ENCODE measurements at places on chromosomes 11 and 22.

DNA sequence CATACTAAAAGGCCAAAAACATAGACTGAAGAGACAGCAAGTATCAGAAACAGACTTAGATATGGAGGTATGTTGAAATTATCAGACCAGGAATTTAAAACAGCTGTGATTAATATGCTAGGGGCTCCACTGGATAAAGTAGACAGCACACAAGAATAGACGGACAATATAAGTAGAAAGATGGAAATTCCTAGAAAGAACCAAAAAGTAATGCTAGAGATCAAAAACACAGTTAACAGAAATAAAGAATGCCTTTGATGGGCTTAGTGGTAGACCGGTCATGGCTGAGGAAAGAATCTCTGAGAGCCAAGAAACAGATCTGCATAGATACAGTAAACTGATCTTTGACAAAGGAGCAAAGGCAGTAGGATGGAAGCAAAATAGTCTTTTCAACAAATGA is 250.2 kb downstream of the SWAP70 start:
- DNase-seq = no peak

DNA sequence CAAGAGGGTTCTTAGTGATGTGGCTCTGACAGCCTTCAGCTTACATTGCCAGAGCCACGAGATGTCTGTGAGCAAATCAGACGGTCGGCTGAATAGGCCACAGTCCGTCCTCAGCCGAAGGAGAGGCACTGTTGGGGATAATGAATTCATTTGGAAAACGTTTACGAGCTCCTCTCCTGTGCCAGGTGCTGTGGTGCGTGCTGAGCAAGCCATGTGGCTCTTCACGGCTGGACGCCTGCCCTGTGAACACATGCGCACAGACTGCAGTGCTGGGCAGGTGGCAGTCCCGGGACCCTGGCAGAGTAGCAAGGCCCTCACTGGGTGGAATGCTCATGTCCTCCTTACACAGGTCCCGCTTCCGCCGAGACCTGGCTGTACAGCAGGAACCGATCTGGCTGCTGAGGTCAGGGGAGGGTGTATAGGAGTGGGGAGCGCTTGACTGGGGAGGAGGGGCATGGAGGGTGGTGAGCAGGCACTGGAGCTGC is 6.8 kb downstream of the TBC1D22A start:
- DNase-seq = no peak

GRCh38 chr22:46547179-46547882 is 9.9 kb upstream of the CELSR1 start:
- no peak for DNase-seq

DNA sequence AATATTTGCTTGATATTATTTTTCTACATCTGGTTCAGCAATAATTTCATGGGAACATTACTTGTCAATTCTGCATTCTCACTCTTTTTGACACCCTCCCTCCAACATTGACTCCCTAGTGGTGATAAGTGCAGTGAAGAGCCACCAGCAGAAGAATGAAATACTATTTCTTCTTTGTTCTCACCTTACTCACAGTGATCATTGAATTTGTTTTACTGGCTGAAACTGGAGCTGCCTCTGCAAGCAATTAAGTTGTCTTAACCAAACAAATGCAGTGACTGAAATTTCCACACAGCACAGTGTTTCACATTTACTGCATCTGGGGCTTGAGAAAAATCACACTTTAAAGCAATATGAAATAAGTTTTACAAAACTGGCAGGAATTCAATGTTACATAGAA is 189.8 kb downstream of the JRKL start:
- DNase-seq = no peak

DNA sequence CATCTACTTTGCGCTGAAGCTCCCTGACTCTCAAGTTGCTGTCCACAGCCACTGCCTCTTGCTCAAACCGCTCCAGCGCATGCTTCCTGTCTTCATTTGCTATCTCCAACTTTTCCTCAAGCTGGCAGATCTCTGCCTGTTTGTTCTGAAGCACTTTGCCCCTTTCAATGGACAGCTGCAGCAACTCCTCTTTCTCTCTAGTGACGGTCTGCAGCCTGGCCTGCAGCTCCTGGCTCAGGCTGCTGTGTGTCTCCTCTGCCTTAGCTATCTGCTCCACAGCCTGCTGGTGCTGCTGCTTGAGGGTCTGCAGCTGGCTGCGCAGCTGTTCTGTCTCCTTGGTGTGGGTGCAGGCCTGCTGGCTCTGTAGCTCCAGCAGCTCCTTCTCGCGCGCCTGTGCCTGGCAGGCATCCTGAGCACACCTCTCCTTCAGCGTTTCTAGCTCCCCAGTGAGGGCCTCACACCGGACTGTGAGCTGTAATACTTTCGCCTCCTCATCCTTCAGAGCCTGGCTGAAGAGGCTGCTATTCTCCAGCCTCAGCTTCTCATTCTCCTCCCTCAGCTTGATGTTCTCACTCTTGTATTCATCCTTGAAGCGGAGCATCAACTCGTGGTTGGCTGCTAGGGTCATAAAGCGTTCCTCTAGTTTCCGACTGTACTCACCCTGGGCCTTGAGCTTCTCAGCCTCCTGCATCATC is 723 bp downstream of the CCDC89 start:
- DNase-seq = no peak

DNA sequence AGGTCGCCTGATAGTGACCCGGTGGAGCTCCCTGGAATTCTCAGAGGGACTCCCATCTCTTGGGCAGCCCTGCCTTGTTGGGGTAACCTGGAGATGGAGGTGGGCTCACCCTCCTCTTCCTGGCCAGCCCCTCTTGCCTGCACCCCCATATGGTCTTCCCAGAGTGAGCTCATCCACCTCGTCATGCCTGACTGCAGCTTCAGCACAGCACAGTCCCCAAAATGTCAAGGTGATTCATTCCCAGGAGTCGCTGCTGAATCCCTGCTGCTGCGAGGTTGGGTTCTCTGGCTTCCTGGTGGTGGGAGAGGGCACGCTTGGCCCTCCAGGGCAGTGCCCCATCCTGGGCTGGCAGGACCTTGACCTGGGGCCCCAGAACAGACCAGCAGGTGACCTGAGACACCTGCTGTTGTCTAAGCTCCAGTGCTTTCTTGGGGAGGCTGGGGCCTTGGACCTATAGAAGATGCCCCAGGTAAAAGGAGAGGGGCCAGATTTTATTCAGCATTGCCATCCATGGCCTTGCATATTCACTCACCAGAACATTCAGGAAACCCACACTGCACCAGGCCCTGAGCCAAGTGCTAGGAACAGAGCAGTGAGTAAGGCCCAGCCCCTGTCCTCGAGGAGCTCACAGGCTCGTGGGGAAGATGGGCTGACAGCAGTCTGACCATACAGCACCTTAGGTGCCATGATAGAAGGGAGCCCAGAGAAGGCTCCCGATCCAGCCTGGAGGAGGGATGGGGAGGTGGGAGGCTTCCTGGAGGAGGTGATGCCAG is 72.9 kb downstream of the CACNA1I start:
- no peak for DNase-seq

DNA sequence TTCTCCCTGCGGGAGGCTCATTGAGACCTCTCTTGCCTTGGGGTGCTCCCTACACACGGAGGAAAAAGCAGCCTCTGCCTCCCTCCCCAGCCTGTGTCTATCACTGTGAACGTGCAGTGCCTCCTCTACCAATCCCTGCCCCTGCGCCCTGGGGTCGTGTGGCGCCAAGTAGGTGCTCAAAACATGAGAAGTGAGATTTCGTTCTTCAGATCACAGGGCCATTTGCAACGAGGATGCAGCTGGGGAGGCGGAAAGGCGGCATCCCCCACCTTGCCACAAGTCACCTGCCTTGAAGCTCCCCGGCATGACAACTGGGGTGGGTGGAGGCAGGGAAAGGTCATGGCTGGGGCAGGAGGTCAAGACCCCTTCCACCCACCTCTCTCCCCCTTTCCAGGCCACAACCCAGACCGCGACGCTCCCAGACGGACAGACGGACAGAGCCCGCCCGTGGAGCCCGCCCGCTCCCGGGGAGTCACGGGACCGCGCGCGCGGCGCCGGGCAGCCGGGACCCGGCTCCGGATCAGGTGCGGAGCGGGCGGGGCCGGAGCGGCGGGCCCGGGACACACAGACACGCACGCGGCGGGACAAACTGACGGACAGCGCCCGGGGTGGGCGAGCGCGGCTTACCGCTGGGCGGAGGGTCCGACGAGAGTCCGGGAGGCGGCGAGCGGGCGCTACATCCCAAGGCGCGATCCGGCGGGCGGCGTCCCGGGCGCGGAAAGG is 485 bp downstream of the KCNJ4 start:
- DNase-seq = no peak

DNA sequence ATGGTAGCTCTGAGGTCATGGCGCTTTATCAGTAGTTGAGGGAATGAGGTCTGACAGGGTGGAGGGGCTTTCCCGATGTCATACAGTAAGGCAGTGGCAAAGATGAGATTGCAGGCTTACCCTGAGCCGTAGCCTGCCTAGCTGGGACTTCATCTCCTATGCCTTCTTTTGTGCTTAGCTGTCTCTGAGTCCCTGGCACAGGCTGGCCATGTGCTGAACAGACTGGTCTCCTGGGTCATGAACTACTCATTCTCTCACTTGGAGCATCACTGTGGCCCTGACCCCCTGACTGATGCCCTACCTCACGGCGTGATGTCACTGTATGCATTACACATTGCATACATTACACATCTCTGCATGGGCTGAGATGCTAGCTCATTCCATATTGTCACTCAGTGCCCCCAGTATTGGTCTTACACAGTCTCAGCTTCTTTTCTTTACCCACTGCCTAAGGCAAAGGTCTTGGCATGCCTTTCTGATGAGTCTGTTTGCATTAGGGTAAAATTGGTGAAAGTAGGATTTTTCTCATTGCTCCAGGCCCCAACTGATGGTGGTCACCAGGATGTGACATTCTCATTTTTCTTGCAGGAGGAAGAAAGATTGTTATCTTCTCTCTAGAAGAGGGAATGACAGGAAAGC is 389.4 kb upstream of the CADM1 start:
- DNase-seq = no peak

GRCh38 chr22:19270873-19271272 is 20.6 kb downstream of the CLTCL1 start:
- DNase-seq = no peak

DNA sequence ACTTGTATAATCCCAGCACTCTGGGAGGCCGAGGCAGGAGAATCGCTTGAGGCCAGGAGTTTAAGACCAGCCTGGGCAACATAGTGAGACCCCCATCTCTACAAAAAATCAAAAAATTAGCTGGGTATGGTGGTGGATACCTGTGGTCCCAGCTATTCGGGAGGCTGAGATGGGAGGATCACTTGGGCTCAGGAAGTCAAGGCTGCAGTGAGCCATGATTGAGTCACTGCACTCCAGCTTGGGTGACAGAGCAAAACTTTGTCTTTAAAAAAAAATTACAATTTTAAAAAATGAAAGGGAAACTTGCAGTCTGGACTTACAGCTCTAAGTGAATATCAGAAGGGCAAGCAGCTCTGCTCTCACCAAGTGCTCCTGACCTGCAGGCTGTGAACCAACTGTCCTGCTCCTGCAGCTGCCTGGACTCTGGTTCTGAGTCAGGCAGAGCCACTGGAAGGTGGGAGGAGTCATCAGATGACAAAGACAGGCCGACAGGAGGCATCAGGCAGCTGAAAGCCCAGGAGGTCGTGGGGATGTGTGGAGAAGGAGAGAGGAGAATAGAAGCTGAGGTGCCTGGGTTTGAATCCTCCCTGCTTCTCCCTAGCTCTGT is 9.6 kb downstream of the SMTNL1 start:
- DNase-seq = no peak

DNA sequence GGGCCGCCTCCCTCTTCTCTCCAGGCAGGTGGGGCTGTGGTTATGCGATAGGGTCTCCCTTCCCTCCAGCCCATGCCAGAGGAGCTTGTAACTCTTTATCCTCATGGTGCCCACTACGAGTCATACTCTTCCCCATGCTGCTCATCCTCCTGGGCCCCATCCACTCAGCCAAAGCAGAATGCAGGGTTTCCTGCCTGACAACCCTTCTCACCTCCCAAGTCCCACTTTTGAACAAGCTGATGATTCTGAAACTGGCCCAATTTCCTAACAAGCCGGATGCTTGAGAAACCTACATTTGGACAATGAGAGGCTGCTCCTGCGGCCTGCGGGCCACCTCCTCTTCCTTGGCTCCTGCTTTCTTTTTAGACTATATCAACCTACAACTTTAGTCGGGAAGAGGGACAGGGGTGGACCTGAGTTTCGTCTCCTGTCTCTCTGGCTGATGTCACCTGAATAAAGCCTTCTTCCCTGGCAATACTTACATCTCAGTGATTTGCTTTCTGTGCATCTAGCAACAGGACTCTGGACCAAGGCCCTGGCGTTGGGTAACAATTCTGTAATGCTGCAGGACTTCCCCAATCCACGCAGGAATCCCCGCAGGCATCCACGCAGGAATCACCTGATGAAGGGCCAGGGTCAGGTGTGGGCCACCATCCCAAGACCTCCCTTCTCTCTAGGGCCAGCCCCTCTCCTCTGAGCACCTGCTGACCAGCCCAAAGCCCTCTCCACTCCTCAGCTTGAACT is 1.5 kb upstream of the NDUFS8 start:
- no peak for DNase-seq

DNA sequence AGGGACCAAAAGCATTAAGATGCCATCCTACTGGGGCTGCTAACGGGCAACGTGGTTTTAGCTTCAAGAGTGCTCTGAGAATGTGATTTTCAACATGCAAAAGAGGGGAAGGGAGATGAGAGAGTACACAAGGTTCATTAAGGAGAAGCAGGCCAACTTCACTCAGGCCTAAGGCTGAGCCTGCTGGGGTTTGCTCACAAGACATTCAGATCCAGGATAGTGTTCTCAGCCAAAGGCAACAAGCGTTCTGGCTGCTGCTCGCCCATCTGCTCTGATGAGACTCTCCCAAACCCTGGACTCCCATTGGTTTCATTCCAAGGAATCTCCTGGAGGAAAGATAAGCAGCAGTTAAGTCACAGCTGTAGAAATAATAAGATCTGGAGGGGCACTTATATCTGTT is 23.6 kb upstream of the UPB1 start:
- no peak for DNase-seq

- no peak for DNase-seq
Observed at GRCh38 chr11:76616676-76617552, 53.6 kb downstream of the LRRC32 start.

- peak; percentile 24 for DNase-seq
Observed at GRCh38 chr11:6655020-6655789, 404 bp downstream of the DCHS1 start.

GRCh38 chr11:96137373-96137772 is 205.6 kb downstream of the MAML2 start:
- DNase-seq = no peak

DNA sequence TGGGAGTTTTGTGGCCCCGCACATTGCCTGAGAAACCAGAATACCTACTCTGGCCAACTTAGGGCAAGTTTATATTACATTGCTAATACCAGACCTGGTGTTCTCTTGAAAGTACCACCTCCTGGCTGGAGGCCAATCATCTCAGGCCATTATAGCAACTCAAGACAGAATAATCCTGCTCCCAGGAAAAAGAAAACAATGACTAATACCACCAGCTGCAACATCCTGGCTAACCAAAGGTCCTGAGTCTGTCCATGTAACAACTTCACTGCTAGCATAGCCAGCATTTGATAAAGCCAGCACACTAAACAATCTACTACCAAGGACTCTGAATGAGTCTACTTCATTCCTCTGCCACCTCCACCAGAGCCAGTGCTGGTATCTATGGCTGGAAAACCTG is 1298.7 kb upstream of the CNTN5 start:
- DNase-seq = no peak

- DNase-seq = no peak
Observed at GRCh38 chr11:89660234-89660633, 49.9 kb upstream of the TRIM77 start.
